ENCODE measurements at places on chromosomes 5 and 9. TPM values are rescaled to one million over a fixed set of nuclear protein-coding genes. Genes with fewer than 3 reads are reported as not detected.

Gene AIF1L
- 64.6 TPM for total RNA-seq

Gene KCNV2
- total RNA-seq, result not detected

Gene BRINP1
- 0.11 TPM for total RNA-seq

Gene IL13
- not detected for total RNA-seq

Gene SCGB3A2
- not detected for total RNA-seq

Gene SLC36A2
- not detected for total RNA-seq

Gene QRFP
- total RNA-seq, result not detected

Gene NPDC1
- 33.0 TPM for total RNA-seq

Gene GRIN1
- 0.26 TPM for total RNA-seq

Gene CNTNAP3
- 98.1 TPM for total RNA-seq

Gene FBLL1
- 0.86 TPM for total RNA-seq

Gene TMEFF1
- total RNA-seq, result 8.1 TPM

Gene EQTN
- total RNA-seq, result not detected

Gene KIF12
- total RNA-seq, result 0.53 TPM

Gene PHF24
- total RNA-seq, result not detected

Gene FPGS
- 71.4 TPM for total RNA-seq

Gene ANXA6
- 410 TPM for total RNA-seq

Gene SPINK13
- total RNA-seq, result not detected

Gene NEUROG1
- total RNA-seq, result not detected

Gene SLCO6A1
- total RNA-seq, result not detected

Gene TTC16
- not detected for total RNA-seq

Gene CRB2
- total RNA-seq, result not detected

Gene CARD9
- 0.59 TPM for total RNA-seq

Gene PROB1
- 2.5 TPM for total RNA-seq

Gene HNRNPK
- 905 TPM for total RNA-seq

Gene LHX2
- total RNA-seq, result not detected

Gene CREBRF
- 11.3 TPM for total RNA-seq

Gene TNC
- total RNA-seq, result 0.07 TPM

Gene PSAT1
- total RNA-seq, result 30.7 TPM

Gene ATP6V1G1
- total RNA-seq, result 93.8 TPM

Gene LHX3
- total RNA-seq, result not detected

Gene HCN1
- total RNA-seq, result not detected

Gene LMX1B
- not detected for total RNA-seq
